ENCODE measurements at places on chromosomes 12 and 14.

GRCh38 chr14:22508150-22508457 lies 80.9 kb downstream of the DAD1 start:
- no peak for DNase-seq

DNA sequence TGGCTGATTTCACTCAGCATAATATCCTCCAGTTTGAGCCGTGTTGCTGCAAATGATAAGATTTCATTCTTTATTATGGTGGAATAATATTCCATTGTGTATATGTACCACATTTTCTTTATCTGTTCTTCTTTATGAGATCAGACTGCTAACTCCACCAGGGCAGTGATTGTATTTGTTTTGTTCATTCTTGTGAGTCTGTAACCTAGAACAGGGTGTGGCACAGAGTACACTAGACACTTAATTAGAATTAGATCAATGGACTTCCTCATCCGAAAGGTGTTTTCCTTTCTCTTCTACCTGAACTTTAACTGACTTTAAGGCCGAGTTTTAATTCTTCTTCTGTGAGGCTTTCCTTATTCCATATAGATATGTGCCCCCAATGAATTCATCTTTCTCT lies 551.0 kb downstream of the SNAPC1 start:
- DNase-seq = no peak

DNA sequence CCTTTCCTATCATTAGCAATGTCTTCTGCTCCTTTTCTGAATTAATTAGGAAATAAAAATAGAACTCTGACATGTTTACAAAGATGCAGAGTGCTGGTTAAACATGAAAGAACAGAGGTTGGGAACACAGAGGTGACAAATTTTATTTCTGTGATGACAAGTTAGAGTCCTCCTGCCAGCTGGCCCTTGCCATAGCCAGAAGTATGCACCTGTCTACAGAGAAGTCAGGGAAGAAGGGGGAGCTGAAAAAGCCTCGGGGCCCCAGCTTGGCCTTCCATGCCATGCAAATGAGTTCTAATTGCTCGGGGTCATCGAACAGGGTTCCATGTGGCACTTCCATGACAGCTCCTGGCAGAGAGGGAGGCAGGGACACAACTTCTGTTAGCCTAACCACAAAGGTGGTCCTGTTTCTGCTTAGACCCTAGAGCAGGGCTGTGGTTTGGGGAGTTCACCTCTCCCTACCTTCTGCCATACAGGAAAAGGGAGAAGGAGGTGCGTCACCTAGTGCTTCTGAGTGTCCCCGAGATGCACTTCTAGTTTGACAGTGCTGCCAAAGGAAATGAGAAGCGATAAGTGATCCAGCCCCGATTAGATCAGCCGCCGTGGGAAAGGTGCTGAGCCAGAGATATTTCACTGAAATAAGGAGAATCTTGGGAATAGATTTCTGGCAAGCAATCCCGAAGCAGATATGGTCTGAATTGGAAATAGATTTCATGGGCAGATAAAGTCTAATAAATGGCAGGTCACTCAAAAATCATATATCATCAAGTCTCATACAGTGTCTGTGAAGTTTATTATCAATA lies 155.8 kb upstream of the FOXN3 start:
- DNase-seq = no peak

DNA sequence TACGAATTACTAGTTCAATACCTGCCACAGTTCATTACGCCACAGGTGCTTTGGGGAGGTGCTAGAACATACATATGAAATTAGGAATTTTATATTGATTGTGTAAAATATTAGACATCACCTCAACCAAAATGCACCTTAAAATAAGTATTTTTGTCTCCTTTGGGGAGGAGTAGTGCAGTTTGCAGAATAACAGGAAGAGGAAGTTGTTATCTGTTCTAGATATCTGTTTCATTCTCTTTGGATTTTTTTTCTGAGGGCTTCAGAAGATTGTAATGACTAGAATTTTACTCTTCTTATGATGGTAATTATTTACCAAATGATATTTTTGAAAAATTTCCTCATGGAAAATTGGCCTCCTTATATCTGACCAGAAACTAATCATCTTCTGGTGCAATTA lies 9.9 kb upstream of the GYS2 start:
- DNase-seq = no peak

- no peak for DNase-seq
Measured at GRCh38 chr14:82447586-82447985, 913.9 kb upstream of the SEL1L start.

- DNase-seq = no peak
Measured at GRCh38 chr14:78253986-78254385, 83.8 kb downstream of the NRXN3 start.

GRCh38 chr12:108126990-108127501 lies 2.0 kb upstream of the WSCD2 start:
- no peak for DNase-seq

DNA sequence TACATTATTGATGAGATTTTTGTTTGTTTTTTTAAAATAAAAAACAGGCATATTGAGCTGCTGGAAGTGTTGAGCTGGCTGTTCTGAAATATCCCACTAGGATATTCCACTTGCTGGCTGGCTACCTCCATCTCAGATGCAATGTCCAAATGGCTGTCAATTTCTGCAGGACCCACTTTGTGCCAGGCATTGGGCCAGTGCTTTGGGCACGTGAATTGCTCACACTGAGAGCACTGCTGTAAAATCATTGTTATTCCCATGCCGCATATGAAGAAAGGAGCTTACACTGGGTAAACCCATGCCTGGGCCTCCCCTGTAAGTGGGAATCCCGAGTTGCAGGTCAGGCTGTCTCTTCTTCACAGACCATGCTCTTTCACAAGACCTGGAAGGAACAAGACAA lies 56.7 kb downstream of the RGS6 start:
- DNase-seq = no peak

GRCh38 chr12:126040307-126040706 lies 975.1 kb downstream of the AACS start:
- DNase-seq = no peak

DNA sequence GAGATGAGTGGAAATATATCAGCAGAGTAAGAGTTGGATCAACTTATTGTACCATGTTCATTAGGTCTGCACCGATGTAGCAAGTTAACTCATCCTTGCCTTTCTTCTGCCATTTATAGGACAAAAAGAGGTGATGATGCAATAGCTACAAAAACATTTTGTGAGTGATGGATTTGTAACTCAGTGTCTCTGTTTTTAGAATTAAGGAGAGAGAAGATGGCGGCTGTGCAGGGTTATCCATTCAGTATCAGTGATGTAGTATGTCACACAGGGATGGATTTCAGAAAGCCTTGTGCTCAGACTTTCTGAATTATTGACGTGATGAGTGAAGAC lies 62.1 kb upstream of the GNPNAT1 start:
- DNase-seq = no peak

DNA sequence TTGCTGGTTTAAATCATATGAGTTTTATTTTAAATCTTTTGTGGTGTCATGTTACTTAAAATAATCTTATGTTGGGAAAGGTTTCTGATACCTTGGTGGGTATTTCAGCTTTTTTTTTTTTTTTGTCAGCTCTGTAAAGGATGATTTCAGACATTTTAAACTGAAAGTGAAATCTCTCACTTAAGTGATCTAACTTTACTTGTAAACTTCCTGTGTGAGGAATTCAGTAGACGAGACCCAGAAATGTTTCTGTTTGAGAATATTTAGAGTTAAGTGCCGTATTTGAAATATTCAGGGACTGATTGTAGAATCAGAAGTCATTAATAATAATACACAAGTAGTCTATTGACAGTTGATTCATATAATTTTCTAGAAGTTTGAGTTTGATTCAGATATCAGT lies 37.8 kb downstream of the PROX2 start:
- no peak for DNase-seq

DNA sequence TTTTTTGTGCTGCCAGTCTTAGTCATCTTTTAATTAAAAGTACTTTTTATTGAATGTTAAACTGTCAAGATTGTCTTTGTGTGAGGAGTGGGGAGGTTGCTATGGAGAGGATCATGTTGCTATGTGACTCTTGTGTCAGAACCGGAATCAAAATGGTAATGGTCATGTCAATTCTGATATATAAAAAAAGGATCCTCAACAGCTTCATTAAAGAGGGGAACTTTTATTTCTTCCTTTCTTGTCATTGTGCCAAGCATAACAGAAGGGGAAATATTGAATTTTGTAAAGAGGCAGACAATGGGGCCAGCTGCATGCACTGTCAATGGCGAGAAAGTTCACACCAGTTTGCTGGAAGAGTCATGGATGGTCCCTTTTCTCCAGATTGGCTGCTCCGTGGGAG lies 564.8 kb downstream of the VRK1 start:
- DNase-seq = no peak

GRCh38 chr14:51612449-51612848 lies 39.3 kb upstream of the FRMD6 start:
- no peak for DNase-seq

DNA sequence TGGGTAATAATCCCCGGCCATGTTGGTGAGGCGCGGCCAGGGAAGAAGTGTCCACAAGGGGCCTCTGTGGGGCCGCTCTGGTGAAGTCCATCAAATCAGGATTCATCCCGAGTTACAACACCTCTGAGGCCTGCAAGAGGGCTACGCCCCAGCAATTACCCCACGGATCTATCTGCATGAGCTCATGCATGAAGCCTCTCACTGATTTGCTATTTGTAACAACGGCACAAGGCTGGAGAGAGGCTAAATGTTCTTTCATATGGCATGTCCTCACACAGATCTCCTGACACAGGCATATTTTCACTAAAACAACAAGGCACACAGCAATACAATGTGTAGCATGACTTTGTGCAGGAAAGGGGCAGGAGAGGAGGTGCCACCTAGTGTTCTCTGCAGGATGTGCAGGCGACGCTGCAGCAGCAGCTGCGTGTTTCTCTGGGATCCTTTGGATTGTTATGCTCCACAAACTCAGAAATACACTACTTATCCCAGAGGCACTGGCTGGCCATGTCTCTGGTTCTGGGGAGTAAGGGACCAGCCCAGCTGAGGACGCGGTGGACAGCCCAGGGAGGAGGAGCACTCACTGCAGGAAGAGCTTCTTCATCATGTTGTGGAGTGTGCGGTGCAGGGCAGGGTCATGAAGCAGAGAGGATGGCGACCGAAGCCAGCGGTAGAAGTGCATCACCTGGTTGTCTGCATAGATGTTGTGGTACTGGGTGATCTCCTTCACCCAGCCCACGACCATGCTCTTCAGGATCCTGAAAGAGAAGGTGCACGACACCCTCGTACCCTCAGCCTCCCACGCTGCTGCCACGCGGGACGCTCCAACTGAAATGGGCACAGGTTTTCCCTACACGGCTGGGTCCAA lies 20.2 kb downstream of the P2RX2 start:
- DNase-seq = peak; percentile 54

DNA sequence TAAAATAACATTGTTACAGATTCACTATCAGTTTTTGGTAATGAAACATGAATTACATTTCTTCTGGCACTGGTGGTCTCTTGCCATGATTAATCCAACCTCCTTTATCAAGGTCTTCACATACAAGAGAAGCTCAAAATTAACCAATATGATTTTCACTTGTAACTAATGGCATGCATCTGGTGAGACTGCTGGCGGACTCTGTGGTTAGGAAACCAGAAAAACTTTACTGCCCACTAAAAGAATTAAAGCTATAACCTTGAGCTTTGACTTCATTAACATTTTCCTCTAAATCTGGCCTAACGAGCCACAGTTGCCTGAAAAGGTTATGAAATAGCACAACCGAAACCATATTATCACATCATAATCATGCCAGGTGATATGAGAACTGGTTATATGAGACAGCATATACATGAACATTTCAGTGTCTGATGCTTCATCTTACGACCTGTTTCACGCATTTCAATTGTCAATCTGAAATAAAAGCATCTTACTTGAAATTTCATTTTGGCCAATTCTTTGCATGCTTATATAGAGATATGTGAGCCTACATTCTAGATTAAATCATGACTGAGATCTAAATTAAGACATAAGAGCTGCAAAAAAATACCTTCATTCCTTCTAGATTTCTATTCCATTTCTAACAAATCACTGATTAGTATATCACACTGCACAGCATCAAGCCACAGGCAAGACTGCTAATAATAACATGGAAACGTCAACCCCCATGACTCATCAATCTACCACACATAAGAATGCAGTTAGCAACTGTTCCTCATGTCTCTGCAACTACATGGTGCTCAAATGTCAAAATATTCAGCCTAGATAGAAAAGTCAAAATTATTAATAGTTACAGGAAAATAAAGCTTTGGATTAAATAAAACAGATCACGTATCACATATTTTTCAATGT lies 89.3 kb downstream of the OSBPL8 start:
- peak; percentile 29 for DNase-seq

DNA sequence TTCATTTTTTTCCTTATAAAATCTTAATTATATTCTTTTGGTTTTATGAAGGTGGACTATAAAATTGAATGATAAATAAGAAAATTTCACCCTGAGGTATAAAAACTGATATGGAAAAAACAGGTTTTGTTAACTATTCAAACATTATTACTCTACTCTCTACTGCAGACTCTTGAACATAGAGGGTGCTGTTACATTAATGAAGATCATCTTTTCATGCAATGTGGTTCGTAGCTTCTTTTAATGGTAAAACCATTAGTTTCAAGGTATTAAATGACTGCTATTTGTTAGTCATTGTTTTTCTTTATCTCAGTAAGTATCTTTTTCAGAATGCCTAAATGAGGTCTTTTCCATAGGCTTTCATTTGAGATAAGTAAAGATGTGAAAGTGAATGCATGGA lies 510.4 kb downstream of the SLC16A7 start:
- DNase-seq = no peak

DNA sequence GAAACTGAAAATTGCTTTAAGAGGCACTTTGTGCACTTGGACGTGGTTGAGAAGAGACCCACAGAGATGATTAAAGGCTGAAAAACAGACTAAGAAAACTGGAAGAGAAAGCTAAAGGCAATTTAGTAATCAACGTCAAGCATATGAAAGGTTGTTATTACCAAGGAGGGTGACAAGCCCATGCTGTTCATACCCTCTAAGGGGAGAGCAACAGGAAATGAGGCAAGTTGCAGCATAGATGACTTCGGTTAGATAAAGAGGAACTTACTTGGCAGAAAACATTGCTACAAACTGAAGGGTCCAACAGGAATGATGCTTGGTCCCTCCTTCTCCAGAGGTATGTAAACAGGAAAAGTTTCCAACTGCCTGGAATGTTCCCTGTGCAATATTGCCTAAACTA lies 107.8 kb downstream of the DUSP6 start:
- DNase-seq = peak; percentile 6

GRCh38 chr12:123873793-123874192 lies 98.8 kb downstream of the CCDC92 start:
- DNase-seq = no peak

DNA sequence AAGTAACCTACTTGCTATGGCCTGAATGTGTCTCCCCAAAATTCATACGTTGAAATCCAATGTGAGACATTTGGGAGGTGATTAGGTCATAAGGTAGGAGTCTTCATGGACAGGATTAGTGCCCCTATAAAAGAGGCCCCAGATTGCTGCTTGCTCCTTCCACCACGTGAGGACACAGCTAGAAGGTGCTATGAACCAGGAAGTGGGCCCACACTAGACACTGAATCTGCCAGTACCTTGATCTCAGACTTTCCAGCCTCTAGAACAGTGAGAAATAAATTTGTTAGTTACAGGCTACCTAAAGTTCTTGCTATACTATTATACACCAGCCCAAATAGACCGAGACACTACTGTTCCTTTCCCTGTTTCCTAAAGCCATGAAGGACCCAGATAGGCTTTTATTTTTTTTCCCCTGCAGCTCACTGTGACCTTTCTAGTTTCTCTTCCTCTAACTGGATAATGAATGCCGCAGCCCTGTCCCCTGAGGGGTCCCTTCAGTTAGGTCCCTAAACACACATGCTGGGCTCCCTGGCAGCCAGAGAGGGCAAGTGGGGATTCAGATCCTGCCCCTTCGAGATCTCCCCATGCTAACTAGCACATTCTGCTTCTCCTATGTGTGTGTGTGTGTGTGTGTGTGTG lies 19.3 kb downstream of the SLC25A3 start:
- DNase-seq = peak; percentile 50

Measured in GM10248 (cell line).